ENCODE measurements at places on chromosomes 12 and 14.

- no peak for DNase-seq
Measured at GRCh38 chr12:7101694-7102131, 7.3 kb downstream of the C1RL start.

DNA sequence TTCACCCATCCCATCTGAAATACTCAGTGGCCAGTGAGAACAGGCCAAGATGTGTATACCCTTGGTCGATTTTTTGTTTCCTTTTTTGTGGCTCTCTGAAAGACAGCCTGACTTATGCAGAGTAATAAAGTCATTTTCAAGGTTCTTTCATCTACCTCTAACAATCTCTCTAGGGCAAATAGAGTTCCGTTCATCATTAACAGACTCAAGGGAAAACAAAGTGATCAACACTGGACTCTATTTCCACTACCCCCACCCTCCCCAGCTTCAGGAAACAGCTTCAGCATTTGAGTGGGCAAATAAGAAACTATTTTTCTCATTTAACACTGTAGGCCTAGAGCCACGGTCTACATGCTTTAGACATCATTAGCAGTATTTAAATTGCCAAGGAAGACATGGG lies 15.9 kb downstream of the PRKAB1 start:
- DNase-seq = no peak

- no peak for DNase-seq
Measured at GRCh38 chr12:79016181-79016580, 151.6 kb downstream of the SYT1 start.

GRCh38 chr12:119994892-119995658 lies 6.0 kb downstream of the BICDL1 start:
- no peak for DNase-seq

GRCh38 chr12:124696693-124697476 lies 129.5 kb upstream of the NCOR2 start:
- DNase-seq = no peak

DNA sequence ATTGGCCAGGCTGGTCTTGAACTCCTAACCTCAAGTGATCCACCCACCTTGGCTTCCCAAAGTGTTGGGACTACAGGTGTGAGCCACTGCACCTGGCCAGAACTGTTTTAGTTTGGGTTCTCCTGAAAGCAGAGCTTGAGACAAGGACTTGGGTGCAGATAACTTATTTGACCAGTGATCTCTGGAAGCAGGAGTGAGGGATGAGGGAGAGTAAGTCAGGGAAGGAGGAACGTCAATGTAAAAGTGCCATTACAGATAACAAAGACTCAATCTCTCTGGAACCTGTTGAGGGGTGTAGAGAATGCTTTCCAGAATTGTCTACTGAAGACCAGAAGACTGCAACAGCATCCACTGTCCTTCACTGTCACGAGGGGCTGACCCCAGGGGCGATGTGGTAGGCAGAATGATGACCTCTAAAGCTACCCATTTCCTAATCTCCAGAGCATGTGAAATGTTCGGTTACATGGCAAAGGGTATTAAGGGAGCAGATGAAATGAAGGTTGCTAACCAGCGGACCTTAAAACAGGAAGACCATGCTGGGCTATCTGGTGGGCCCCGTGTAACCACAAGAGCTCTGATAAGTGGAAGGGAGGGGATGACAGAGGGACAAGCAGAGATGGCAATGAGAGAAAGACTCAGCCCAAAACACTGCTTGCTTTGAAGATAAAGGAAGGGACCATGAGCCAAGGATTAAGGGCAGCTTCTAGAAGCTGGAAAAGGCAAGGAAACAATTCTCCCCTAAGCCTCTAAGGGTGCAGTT lies 207.8 kb downstream of the RBM19 start:
- DNase-seq = no peak

- DNase-seq = no peak
Measured at GRCh38 chr12:27583981-27584380, 60.0 kb downstream of the PPFIBP1 start.

DNA sequence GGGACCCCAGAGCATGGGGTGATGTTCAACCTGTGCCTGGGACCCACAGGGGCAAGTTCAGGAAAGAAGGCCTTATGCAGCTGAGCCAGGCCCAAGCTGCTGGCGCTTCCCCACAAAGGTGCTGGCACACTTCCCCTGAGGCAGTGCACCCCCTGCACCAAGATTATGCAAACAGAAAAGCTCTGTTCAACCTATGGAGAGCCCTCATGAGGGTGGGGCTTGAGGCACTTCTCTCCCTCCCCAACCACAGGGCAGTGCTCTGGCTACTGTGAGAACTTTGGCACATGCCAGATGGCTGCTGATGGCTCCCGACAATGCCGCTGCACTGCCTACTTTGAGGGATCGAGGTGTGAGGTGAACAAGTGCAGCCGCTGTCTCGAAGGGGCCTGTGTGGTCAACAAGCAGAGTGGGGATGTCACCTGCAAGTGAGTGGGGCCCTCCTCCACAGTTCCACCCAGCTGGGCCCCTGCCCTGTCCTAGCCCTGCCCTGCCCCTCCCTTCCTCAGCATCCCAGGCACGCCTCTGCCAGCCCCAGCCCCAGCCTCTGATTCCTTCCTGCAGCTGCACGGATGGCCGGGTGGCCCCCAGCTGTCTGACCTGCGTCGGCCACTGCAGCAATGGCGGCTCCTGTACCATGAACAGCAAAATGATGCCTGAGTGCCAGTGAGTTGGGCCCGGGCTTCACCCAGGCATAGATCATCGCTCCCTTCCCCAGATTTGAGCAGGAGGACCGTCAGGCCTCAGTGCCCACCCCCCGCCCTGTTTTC lies 5.5 kb upstream of the NXPH4 start:
- peak; percentile 63 for DNase-seq

DNA sequence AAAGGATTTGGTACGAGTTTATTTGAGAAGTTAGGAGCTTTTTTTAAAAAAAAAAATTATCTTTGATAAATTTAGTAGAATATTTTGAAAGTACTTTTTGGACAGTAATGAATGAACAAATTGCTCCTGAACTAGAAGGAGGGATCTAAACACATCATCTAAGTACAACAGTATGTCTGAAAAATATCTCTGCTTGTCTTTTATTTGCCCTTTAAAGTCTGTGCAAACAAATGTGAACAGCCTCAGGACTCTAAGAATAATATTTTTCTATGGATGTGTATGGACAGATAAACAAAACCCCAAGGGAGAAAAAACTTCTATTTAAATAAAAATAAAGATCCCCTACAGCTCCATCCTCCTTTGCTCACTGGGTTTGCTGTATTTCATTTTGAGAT lies 19.5 kb downstream of the FBXL14 start:
- no peak for DNase-seq
